ENCODE measurements at places on chromosomes 1 and 21.
A peak's percentile ranks its signal among the peaks of the same experiment; 100 is the strongest.

GRCh38 chr1:229408458-229409037, 25.3 kb downstream of the ACTA1 start:
- DNase-seq, result no peak

GRCh38 chr1:143735764-143736461, 235.9 kb downstream of the FAM72C start:
- DNase-seq, result no peak

GRCh38 chr1:94946886-94947285, 20.0 kb upstream of the CNN3 start:
- DNase-seq, result no peak

- no peak for DNase-seq
Measured at GRCh38 chr1:157457279-157457678, 95.0 kb downstream of the FCRL5 start.

- DNase-seq, result no peak
Measured at GRCh38 chr1:21258331-21259134, 31.7 kb downstream of the ECE1 start.

GRCh38 chr21:28827422-28827821, 165.3 kb downstream of the LTN1 start:
- peak; percentile 93 for DNase-seq

DNA sequence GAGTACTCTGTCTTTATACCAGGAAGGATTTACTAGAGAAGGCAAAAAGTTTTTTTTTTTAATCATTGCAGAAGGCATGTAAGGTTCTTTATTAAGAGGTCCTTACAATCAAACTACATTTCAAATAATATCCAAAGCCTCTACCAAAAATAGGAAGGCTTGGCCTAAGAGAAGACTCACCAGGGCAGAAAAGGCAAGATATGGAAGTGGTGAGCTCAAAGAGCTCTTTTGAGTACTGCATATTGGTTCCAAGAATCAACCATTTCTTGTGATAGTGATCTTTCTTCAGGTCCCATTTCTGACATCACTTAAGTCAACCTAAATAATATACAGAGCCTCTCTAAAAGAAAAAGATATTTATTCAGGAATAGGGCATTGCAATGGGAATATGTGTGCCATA, 153.2 kb downstream of the FASLG start:
- DNase-seq, result no peak

DNA sequence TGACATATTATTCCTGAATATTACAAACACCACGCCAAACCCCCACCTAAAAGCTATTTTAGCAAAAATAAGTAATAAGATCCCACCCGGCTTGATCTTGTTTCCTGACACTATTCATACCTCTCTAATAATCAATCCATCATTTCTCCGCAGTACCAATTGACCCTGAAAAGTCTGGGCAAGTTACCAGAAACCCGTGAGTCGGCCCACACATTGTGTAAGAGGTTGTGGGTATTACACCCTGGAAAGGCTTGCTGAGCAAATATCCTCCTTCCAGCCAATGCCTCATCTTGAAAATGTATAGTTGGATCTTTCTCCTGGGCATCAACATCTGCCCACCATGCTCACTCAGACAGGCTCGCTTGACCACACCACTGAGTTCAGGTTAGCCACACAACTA, 451.0 kb downstream of the TTLL7 start:
- DNase-seq, result peak; percentile 12

- peak; percentile 73 for DNase-seq
Measured at GRCh38 chr1:59229138-59229537, 67.8 kb upstream of the FGGY start.
